ENCODE measurements at places on chromosomes 13 and 19. TPM values are rescaled to one million over a fixed set of nuclear protein-coding genes. Genes with fewer than 3 reads are reported as not detected.

The IGSF23 gene
- not detected for total RNA-seq

- peaks cover 5% of the 10 kb centered on the region for H3K4me1 ChIP-seq
- no peak overlapping the region for H3K27ac ChIP-seq
- DNase-seq, result no peak
- peaks cover 15% of the 10 kb centered on the region for H3K27me3 ChIP-seq
Measured at GRCh38 chr19:3556978-3557460, 367 bp downstream of the MFSD12 start.

The C1QTNF9B gene
- not detected for total RNA-seq

DNA sequence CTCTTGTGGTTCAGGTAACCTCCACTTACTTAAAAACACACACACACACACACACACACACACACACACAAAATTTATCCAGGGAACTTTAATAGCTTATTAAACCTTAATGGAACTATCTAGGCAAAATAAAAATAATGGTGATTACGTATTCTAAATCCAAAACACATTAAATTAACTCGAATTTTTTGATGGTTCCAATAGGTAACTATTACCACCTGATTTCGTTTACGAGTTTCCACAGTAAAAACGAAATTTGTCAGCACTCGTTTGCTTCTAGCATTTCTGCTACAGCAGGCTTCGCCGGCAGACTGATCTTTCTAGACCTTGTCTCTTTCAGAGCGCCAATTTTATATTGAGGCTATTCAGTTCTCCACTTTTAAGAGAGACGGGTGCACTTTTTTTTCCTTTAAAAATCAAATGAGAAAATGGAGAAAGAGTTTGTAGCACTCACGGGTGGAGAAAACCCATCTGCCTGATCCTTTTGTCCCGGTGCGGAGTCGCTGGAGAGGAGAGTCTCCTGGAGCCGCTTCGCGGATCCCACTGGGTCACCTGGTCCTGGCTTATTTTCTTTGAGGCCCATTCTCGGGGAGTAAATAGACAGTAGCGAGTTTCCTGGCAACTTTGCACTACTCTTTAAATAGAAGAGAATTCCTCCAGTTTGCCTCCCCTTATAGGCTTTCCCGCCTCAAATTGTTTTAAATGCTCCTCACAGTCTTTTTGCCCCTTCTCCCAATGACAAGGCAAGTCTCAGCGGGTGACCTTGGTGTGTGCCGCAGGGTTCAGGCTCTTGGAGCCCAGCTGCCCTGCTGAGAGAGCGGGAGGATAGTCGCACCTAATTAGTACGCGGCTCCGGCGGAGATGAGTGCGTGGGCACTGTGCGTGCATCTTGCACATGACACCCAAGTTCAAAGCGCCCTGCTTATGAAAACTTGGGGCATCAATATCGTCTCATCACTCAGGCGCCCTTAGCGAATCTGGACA, 117.0 kb downstream of the KCNRG start:
- peaks cover 35% of the 10 kb centered on the region for H3K4me1 ChIP-seq
- H3K27ac ChIP-seq, result no peak overlapping the region
- H3K36me3 ChIP-seq, result no peaks in the 10 kb centered on the region
- H3K27me3 ChIP-seq, result peaks cover 80% of the 10 kb centered on the region

The ICAM1 gene
- 4.0 TPM for total RNA-seq

DNA sequence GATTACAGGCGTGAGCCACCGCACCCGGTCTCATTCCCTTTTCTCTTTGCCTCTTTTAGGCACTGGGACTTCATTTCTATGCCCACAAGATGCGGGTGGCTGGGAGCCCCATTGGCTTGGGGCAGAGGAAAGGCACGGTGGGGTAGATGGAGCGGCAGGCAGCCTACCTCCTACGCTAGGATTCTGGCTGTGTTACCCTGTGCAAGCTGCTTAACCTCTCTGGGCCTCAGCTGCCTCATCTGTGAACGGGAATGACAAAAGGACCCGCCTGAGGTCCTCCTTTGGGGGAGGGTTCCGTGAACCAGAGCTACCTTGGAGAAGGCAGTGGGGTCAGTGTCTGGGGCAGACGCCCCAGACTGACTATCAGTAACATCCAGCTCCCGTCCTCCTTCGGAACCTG, 9.3 kb upstream of the LINGO3 start:
- no peaks in the 10 kb centered on the region for H3K36me3 ChIP-seq
- no peak for DNase-seq
- no peak overlapping the region for H3K4me3 ChIP-seq
- H3K4me1 ChIP-seq, result no peaks in the 10 kb centered on the region
- H3K27ac ChIP-seq, result no peak overlapping the region

DNA sequence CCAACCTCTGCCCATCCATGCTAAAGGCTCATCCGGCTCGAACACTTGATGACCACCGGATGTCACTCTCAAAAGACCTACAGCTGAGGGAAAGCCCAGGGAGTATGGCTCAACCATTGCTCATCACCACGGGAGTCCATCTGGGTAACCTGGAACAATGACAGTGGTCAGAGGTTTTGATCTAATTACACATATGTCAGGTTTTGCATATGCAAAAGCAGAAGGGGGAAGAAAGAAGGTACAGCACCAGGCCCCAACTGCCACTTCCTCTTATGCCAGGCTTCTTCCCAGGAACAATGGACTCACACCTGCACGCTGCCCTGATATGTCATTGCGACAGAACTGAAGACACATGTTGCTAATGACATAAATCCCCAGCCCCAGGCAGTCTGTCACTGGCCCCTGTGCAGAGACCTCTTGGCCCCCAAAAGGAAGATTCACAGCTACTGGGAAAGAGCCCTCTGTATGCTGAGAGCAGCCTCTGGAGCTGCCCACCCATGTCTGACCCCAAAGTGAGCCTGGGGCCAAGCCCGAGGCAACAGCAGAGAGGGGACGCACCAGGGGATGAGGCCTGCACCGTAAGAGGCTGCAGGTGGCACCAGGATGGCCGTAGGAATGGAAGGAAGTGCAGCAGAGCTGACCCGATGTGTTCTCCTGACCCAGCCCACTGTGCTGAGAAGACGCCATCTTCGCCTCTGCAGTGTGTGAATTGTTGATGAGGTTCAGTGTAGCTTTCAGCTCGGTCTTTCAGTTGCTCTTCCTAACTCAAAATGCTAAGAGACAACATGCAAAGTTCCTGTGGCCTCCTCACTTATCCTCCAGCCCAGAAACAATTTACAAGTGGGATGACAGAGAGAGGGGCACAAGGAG, 26.3 kb downstream of the EPS15L1 start:
- no peak overlapping the region for H3K4me3 ChIP-seq
- peaks cover 4% of the 10 kb centered on the region for H3K4me1 ChIP-seq
- H3K27ac ChIP-seq, result no peak overlapping the region
- no peak for DNase-seq
- H3K36me3 ChIP-seq, result no peaks in the 10 kb centered on the region
- no peaks in the 10 kb centered on the region for H3K27me3 ChIP-seq

The ADM5 gene
- total RNA-seq, result 2.6 TPM

- H3K4me3 ChIP-seq, result peak overlapping the region; percentile 84
- peaks cover 22% of the 10 kb centered on the region for H3K4me1 ChIP-seq
- no peak for DNase-seq
- H3K27me3 ChIP-seq, result no peaks in the 10 kb centered on the region
- H3K36me3 ChIP-seq, result peaks cover 31% of the 10 kb centered on the region
- H3K27ac ChIP-seq, result peak overlapping the region; percentile 80
Measured at GRCh38 chr19:1651568-1652291, 685 bp downstream of the TCF3 start.

- DNase-seq, result no peak
- no peak overlapping the region for H3K27ac ChIP-seq
- no peaks in the 10 kb centered on the region for H3K27me3 ChIP-seq
- H3K4me1 ChIP-seq, result no peaks in the 10 kb centered on the region
Measured at GRCh38 chr13:73508841-73509240, 450.0 kb downstream of the KLF5 start.

DNA sequence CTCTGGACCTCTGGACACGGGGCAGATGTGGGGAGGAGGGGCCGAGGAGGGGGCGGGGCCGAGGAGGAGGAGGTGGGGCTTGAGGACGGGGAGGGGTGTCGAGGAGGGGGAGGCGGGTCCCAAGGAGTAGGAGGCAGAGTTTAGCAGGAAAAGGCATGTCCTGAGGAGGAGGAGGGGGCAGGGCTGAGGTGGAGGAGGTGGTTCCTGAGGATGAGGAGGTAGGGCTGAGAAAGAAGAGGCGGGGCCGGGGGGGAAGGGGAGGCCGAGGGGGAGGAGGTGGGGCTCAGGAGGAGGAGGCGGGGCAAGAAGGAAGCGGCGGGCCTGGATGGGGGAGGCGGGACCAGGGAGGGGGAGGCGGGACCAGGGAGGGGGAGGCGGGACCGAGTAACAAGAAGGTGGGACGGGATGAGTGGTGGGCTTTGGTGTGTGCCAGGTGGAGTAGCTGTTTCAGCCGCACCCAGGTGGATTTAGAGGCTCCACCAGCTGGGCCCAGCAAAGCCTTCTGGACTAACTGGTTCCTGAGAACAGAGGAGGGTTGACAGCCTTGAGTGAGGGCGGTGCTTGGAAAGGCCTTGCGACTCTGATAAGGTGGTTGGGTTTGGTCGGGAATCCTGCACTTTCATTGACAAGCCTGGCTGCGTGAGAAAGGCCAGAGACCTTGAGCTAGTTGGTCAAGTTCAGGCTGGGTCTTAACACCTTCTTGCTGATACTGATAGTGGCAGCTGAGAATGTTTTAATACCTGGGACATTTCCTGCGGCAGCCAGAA, 7.7 kb downstream of the TECR start:
- no peaks in the 10 kb centered on the region for H3K27me3 ChIP-seq
- no peak overlapping the region for H3K27ac ChIP-seq
- peak; percentile 87 for DNase-seq
- H3K36me3 ChIP-seq, result no peaks in the 10 kb centered on the region
- peaks cover 3% of the 10 kb centered on the region for H3K4me1 ChIP-seq

The CIC gene
- 48.4 TPM for total RNA-seq

The GAPDHS gene
- total RNA-seq, result not detected

DNA sequence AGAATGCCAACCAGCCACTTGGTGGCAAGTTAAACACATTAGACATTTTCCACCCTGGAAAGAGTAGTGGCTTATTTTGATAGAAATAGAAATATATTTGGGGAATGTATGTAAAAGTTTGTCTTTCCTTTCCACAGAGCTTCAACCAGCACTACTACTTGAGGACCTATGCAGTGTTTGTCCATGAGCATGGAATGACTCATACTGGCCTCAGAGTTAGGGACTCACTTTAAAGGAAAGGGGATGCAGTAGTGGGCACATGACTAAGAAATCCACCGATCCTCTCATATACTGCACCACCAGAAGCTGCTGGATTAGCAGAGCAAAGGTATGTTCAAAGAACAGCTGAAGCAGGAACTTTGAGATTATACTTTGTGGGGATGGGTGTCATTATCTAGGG, 62.6 kb downstream of the LACC1 start:
- H3K4me1 ChIP-seq, result no peaks in the 10 kb centered on the region
- no peak overlapping the region for H3K4me3 ChIP-seq
- H3K36me3 ChIP-seq, result no peaks in the 10 kb centered on the region
- no peaks in the 10 kb centered on the region for H3K27me3 ChIP-seq
- no peak for DNase-seq

GRCh38 chr19:48842789-48843162, 6.5 kb upstream of the HSD17B14 start:
- no peaks in the 10 kb centered on the region for H3K27me3 ChIP-seq
- H3K4me3 ChIP-seq, result no peak overlapping the region
- H3K36me3 ChIP-seq, result peaks cover 6% of the 10 kb centered on the region
- no peaks in the 10 kb centered on the region for H3K4me1 ChIP-seq

DNA sequence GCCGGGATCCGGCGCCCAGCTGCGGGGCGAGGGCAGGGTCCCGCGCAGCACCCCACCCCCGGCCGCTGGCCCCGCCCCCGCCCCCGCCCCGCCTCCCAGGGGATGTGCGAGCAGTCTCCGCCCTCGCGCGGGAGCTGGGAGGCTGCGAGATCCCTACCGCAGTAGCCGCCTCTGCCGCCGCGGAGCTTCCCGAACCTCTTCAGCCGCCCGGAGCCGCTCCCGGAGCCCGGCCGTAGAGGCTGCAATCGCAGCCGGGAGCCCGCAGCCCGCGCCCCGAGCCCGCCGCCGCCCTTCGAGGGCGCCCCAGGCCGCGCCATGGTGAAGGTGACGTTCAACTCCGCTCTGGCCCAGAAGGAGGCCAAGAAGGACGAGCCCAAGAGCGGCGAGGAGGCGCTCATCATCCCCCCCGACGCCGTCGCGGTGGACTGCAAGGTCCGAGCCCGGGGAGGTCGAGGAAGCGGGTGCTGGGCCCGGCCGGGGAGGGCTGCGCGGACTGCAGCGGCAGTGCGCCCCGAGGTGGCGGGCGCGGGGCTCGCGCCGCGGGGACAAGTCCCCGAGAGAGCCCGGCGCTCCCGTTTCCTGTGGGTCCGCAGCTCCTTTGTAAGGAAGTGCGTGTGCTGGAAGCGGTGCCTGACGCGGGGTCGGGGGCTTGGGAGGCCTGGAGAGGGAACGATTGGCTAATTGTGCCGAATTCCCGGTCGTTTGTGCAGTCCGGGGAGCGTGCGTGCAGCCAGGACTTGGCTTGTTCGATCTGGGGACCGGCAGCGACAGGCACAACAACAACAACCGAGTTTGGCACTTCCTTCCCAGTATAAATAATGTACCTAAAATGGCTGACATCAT, at the start of gene ITM2B:
Gene ITM2B, plus strand, starts transcription at position 161 of the 843 bp plus-strand sequence. Its CDS starts 155 bp downstream, at position 316.
- no peaks in the 10 kb centered on the region for H3K36me3 ChIP-seq
- DNase-seq, result no peak
- H3K4me1 ChIP-seq, result peaks cover 6% of the 10 kb centered on the region
- peak within 1 kb of the TSS; percentile 88 for H3K27ac ChIP-seq
- peaks cover 6% of the 10 kb centered on the region for H3K27me3 ChIP-seq

The SIGLEC8 gene
- total RNA-seq, result not detected

The CLEC11A gene
- total RNA-seq, result 5.2 TPM

- no peaks in the 10 kb centered on the region for H3K27me3 ChIP-seq
- no peaks in the 10 kb centered on the region for H3K36me3 ChIP-seq
- no peak overlapping the region for H3K4me3 ChIP-seq
- no peak for DNase-seq
- H3K4me1 ChIP-seq, result no peaks in the 10 kb centered on the region
Measured at GRCh38 chr13:47146136-47146535, 249.3 kb upstream of the HTR2A start.

GRCh38 chr13:90999401-90999800, 348.1 kb upstream of the MIR17HG start:
- no peak overlapping the region for H3K4me3 ChIP-seq
- H3K36me3 ChIP-seq, result no peaks in the 10 kb centered on the region
- H3K4me1 ChIP-seq, result no peaks in the 10 kb centered on the region
- no peak overlapping the region for H3K27ac ChIP-seq

- peak overlapping the region; percentile 46 for H3K4me3 ChIP-seq
- H3K36me3 ChIP-seq, result no peaks in the 10 kb centered on the region
- peak overlapping the region; percentile 83 for H3K27ac ChIP-seq
- DNase-seq, result no peak
- H3K4me1 ChIP-seq, result peaks cover 42% of the 10 kb centered on the region
Measured at GRCh38 chr19:13985771-13986347, 20.3 kb downstream of the RFX1 start.

The MBD3L2 gene
- total RNA-seq, result not detected

The LRRC63 gene
- total RNA-seq, result not detected

The KLF1 gene
- 0.59 TPM for total RNA-seq

- no peaks in the 10 kb centered on the region for H3K36me3 ChIP-seq
- no peak overlapping the region for H3K4me3 ChIP-seq
- DNase-seq, result no peak
- H3K27me3 ChIP-seq, result no peaks in the 10 kb centered on the region
Measured at GRCh38 chr13:106846571-106847448, 278.9 kb upstream of the ARGLU1 start.
